Fibroblast of gingiva (primary cell): ENCODE measurements at places on chromosomes 7 and 10.

- no peak for DNase-seq
These were observed 152.1 kb downstream of the OAT start for GRCh38 chr10:124266468-124267230.

DNA sequence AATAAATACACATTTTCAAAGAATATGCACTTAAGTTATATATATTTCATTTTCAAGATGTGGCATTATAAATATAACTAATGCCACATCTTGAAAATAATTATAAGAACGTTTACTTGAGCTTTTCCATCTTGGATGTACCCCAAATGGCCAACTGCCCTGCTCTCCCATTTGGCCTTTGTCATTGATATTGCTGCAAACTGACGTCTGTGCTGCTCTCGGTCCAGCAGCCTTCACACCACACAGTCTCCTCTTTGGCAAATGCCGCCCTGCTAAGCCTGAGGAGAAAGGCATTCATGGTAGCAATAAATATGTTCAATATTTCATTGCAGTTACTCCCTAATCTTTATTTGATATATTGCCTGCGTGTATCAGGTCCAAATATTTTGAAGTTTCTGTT is 384.6 kb upstream of the ADARB2 start:
- DNase-seq: no peak

DNA sequence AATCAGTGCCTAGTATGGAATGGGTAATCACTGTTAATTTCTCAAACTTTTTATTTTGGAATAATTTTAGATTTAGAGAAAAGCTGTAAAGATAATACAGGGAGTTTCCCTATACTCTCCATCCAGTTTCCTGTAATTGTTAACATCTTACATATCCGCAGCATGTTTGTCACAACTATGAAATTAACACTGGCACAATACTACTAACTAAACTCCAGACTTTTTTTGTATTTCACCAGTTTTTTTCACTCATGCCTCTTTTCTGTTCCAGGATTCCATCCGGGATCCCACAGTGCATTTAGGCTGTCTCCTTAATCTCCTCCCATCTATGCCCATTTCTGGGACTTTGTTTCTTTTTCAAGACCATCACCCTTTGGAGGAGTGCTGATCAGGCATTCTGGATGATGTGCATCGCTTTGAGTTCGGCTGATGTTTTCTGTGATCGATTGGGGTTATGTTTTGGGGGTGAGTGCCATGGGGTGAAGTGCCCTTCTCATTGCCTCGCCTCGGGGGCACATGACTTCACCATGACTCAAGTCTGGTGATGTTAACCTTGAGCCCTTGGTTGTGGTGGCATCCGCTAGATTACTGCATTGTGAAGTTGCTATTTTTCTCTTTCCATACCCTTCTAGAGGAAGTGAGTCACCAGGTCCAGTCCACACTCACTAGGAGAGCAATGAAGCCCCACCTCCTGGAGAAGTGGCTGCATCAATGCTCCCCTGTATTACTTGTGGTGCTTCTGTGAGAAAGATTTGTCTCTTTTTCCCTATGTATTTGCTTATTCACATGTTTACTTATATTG is 43.9 kb upstream of the GRB10 start:
- peak; percentile 43 for DNase-seq

DNA sequence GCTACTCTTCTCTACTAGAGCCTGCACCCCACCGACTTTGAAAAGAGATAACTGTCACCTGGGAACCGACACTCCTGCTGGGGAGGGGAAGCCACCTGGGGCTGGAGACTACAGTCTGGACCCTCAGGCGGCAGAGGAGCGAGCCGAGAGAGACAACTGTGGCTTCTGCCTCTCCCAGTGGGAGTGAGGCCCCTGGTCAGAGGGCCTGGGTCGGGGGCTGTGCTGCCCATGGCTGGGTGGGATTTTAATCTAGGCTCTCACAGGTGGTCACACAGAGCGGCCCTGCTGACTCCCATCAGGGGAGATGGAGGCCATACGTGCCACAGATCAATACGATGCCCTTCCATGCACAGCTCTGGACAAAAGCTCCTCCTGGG is 372.1 kb downstream of the DNAJB6 start:
- no peak for DNase-seq

GRCh38 chr10:21135023-21135931 is 238.2 kb upstream of the NEBL start:
- no peak for DNase-seq

GRCh38 chr10:116668018-116668417 is 47.3 kb downstream of the PNLIPRP2 start:
- no peak for DNase-seq

DNA sequence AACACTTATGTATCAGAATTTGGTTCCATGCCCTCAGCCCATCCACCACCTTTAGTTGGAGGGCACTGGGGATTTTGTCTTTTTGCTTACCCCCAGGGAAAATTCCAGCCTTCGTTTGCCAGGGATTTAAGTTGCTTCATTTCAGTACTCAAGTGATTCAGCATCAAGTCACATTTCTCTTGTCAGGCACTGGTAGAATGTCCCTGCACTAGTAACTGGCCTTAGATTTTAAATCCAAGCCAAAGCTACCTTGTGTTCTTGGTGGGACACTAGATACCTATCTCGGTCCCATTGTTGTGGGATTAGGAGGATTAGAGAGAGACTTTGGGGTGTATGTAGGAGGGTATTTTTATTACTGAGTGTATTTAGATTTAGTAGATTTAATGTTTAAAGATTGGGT is 613.1 kb downstream of the SUGCT start:
- DNase-seq: peak; percentile 45
